AG04450 (cell line): ENCODE measurements at places on chromosomes 3 and 15.

DNA sequence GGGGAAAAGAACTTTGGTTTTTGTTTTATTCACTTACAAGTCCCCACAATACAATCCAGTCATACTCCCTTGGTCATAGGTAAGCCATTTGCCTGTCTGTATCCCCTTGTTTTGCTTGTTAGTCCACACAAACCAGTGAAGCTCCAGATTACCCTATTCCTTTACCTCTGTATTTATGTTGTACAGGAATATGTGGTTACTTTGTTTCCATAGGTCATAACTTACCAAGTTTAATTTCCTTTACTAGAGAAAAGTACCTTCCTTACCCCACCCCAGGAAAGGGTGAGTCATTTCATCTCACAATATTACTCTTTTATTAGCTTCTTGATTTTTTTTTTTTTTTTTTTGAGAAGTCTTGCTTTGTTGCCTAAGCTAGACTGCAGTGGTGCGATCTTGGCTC is 113.4 kb upstream of the LRRFIP2 start:
- no peak for DNase-seq

GRCh38 chr3:161035711-161036110 is 69.4 kb downstream of the B3GALNT1 start:
- DNase-seq, result no peak

- no peak for DNase-seq
Observed at GRCh38 chr3:3531476-3531875, 267.8 kb upstream of the LRRN1 start.

DNA sequence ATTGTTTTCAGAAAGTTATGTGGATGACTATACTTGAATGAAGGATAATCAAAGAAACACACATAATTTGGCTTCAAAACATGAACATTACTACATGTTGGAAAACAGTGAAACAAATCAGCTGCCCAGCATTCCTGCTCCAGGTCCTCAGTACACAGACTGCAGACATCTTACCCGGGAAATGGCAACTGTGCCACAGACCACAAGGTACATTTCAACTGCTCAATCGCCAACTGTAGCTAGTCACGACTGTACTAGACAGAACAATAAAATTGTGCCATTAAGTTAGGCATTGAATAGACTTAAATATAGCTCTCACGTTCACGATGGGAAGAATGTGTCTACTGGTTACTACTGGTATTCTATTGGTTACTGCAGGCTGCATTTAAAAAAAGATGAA is 5.0 kb downstream of the NAA50 start:
- no peak for DNase-seq

- no peak for DNase-seq
Observed at GRCh38 chr15:100341239-100341749, 481 bp downstream of the ADAMTS17 start.

DNA sequence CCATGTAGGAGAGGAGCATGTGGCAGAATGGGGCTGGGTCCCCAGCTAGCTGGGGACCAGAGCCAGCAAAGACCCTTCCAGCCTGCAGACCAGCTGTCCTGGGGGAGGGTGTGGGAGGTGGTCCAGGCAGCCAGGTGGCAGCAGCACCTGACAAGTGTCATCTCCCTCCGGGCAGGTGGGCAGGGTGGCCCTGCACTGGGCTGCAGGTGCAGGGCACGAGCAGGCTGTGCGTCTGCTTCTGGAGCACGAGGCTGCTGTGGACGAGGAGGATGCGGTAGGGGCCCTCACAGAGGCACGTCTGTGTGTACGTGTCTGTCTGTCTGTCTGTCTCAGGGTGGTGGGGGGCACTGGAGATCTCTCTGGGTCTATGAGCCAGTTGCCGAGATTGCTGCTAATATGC is 5.5 kb downstream of the ANKDD1A start:
- no peak for DNase-seq

GRCh38 chr3:127196466-127197299 is 3.8 kb downstream of the PRR23E start:
- DNase-seq, result no peak

GRCh38 chr3:45948311-45948781 is 5.1 kb downstream of the CXCR6 start:
- DNase-seq, result peak; percentile 42

GRCh38 chr3:52454250-52454937 is 553 bp upstream of the TNNC1 start:
- DNase-seq, result no peak

DNA sequence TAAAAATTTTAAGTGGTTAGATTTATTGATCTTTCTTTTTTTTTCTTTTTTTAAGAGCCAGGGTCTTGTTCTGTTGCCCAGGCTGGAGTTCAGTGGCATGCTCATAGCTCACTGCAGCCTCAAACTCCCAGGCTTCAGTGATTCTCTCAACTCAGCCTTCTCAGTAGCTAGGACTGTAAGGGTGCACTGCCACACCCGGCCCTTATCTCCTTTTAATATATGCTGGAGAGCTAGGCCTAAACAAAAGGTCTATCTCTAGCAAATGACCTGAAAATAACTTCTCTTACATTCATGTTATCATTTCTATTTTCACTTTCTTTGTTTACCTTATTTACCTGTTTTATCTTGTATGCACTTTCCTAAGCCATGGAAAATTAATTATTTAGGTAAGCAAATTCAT is 35.2 kb upstream of the MELTF start:
- no peak for DNase-seq

DNA sequence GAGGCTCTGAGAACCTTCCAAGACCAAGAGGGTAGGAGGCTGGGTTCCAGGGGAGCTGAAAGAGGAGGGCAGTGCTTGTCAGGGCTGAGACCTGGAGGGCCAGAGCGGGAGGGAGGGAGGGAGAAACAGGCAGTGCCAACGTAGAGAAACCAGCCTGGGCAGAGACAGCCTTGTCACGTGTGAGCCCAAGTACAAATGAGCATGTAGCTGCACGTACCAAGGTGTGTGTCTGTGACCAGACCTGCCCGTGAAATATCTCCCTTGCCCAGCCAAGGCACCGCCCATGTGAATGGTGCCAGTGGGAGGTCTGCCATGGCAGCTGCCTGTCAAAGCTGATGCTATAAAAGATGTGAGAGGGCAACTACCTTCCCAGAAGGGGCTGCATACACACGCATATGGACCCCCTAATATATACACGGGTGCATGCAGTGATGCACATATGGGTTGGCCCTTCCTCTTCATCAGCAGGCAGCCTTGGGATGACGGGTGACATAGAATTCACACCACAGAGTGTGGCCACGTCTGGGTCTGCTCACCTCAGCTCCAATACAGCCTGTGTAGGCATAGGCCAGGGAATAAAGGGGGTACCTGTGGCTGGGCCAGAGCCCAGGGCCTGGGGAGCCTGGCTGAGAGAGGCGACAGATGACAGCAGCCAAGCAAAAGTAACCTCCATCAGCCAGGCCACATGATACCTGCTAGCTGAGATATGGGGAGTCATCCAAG is 7.8 kb upstream of the CTDSPL start:
- DNase-seq, result no peak

- no peak for DNase-seq
Observed at GRCh38 chr3:156170571-156170970, 50.2 kb downstream of the KCNAB1 start.

DNA sequence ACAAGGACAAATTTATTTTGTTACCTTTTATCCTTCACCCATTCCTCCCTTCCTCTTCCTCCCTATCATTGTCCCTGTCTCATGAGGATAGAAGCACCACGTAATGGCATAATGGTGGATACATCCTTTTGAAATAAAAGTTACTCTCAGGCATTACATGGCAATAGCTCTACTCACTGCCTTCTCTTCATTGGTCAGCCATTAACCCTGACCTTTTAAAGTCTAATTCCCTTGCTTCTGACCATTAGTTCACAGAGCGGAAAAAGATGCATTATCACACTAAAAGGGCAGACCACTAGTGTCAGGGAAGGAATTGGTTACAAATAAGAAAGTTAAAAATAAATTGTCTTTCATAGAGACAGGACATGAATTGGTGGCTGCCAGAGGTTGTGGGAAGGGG is 54.6 kb upstream of the EIF1B start:
- DNase-seq, result no peak

- no peak for DNase-seq
Observed at GRCh38 chr15:28082891-28083684, 16.0 kb downstream of the OCA2 start.

DNA sequence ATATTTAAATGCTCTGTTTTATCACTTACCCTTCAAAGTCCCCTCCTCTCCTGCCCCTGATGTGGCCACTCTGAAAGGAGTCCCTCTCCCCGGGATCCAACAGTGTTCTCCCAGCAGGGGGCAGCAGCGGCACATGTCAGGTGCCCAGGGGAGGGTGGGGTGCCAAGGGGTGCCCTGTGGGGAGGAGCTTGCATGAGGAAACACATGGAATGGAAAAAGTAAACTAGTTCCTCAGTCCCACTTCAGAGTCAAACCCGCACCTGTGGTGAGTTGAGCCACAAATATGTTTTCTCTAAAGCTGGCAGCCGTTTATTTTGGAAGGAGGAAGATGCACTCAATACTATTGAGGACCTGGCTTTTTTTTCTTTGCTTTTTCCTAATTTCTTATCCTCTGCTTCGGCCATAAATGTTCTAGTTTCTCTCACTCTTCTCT is 30.1 kb upstream of the NRROS start:
- peak; percentile 32 for DNase-seq

DNA sequence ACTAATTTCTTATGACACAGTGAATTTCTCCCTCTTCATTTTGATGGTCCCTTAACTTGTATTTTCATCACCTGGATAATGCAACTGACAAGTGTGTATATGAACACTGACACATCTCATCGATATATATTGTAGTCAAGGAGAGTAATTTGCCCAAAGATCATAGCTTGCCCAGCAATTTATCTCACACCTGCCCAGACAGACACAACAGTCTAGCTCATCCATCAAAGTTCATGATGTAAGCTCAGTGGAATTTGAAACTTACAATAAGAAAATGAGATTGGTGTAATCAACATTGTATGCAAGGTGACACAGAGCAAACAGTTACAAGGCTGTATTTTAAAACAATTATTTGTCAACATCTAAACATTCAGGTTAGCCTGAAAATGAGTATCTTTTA is 805.8 kb downstream of the NAALADL2 start:
- DNase-seq, result no peak

DNA sequence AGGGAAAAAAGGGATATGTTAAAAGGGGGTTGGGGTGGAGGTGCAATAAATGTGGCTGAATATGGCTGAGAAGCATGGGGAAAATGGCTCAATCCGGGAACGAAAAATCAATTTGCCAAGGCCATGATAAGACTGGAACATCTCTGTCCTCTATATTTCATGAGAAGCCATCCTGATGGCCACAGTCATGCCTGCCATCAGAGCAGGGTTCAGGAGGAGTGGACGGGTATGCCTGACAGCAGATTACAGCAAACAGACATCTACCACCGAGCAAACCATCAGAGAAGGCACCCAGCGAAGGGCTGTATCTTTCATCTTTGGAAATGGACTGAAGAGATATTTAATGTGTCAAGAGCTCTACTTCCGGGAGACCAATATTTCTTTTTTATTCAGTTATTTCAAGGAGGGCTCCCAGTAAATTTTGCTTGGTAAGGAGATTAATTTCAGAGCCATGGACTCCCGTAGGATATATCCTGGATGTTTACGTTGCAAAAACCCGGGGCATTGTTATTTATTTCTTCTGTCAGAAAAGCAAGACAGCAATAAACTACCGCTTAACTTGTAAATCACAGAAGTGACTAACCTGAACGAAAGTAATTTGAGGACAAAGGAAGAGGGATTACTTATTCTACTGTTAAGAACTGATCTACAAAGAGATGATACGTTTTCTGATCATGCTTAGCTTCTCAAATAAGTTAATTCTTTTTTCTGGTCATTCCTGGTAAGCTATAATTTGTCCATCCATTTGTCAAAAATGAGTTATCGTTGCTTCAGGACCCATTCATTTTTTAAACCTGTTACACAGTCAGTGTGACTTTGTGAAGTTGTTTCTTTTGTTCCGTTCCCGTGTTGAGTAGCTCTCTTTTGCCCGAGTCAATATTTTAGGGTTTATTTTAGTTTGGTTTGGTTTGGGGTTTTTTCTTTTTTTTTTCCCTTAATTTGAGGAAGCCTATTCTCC is 80.6 kb upstream of the CHD2 start:
- no peak for DNase-seq

DNA sequence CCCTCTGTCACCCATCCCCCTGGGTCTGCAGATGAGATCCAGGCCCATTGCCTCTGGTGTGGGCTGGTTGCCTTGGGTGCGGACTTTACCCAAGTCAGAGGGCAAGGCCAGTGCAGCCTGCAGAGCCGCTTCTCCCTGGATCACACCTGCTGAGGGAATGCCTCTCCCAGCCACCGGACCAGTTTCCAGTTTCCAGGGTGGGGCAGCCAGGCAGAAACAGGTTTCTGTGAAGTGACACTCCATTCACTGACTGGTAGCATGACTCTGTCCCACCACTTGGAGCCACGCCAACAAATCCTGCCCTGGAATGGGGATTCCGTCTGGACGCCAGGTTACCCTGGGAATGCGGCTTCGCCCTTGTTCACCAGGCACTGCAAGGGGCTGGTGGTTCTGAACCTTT is 30.0 kb downstream of the PAQR5 start:
- DNase-seq, result no peak

GRCh38 chr3:127751163-127751621 is 71.1 kb downstream of the MGLL start:
- DNase-seq, result no peak

GRCh38 chr15:52783191-52783829 is 6.8 kb downstream of the ONECUT1 start:
- DNase-seq, result no peak
